NCI-H226 (cell line): ENCODE measurements at places on chromosomes 1 and 21.

- DNase-seq = no peak
Observed at GRCh38 chr1:61135291-61135690, 52.9 kb downstream of the NFIA start.

- DNase-seq = no peak
Observed at GRCh38 chr1:58749646-58750045, 34.2 kb downstream of the JUN start.

DNA sequence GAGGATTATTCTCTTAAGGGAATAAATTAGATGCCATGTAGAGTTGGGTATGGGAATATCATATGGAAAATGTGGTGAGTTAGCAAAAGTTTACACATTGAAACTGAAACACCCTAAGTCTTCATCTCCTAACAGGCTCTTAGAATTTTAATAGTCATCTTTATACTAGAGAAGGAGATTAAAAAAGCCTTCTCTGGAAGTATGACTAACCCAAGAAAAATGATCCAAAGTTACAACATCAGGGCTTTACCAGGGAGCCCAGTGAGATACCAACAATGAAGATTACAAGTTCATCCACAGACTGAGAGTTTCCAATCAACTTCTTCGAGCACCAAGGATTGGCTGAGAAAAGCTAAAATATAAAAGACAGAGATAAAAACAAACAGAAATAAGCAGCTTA is 70.0 kb upstream of the KIAA0040 start:
- DNase-seq = no peak

DNA sequence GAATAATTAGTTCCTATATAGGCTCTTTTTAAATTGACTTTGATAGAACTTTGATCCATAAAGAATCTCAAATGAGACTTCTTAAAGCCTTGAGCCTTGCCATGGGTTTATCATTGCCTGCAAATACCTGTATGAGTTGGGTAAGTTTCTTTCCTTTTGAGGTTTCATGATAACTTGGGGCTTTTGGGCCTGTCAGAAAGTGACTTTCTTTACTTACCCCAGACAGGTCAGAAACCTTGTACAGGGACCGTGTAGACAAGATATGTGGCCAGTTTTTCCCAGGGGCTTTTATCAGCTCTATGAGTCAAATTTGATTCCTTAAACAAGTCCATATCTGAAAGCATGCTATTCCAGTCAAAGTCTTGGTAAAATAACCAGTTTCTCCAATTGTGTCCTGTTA is 17.3 kb downstream of the KCTD3 start:
- no peak for DNase-seq

DNA sequence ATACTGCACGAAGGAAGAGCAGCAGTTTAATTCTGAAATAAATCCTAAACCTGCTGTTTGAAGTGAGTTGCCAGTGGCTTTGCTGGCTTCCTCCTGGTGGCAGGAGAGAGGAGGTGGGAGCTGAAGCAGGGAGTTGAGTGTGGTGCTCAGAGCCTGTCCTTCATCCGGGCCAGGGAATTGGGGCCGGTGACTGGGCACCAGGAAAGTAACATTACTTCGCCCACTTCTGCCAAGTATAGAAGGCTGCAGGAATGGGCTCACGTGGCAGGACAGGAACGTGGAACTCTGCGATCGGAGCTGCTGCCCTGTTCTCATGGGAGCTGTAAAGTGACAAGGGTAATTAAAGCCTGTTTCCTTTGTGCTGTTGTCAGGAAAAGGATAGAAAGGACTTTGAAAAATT is 8.7 kb downstream of the TOR3A start:
- DNase-seq = no peak
